Neural crest cell (in vitro differentiated cells): ENCODE measurements at places on chromosomes 11 and 22.

DNA sequence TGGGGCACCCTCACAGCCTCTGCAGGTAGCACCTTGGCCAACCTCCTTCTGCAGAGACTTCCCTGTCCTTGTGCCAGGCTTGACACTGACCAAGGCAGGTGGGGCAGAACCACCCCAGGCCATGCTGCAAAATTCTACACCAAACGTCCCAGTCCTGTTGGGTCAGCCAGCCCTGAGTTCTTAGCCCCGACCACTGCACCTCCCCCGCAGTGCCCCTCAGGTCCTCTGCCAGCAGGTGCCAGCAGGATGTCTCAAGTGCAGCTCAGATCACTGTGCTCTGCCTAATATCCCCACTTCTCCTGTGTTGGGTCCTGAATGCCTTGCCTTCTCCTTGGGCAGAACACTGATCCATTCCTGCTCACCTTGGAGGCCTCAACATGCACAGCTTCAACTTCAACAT, 999.7 kb downstream of the TBC1D22A start:
- DNase-seq = no peak

- no peak for DNase-seq
Observed at GRCh38 chr11:15852179-15852578, 504.2 kb downstream of the SOX6 start.

DNA sequence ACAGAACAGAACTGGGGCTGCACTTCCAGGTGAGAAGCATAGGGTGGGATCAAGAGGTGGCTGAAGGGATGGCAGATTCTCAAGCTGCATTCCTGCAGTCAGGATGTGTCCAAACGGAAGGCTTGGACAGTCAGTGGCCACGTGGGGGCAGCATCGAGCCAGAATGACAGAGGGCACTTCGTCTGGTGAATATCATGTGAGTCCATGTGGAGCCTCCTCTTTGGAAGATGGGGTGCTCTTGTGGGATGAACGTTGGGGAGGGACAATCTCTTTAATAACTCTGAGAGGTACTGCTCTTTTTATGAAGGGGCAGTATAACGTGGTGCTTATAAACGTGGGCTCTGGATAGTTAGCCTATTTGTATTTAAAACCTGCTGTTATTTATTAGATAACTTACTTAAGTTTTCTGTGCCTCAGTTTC, 154.9 kb upstream of the NAV2 start:
- DNase-seq = peak; percentile 89

- DNase-seq = peak; percentile 48
Observed at GRCh38 chr11:57322256-57323166, 2.2 kb downstream of the TNKS1BP1 start.

GRCh38 chr22:43176090-43176489, 10.8 kb downstream of the TTLL12 start:
- DNase-seq = no peak

DNA sequence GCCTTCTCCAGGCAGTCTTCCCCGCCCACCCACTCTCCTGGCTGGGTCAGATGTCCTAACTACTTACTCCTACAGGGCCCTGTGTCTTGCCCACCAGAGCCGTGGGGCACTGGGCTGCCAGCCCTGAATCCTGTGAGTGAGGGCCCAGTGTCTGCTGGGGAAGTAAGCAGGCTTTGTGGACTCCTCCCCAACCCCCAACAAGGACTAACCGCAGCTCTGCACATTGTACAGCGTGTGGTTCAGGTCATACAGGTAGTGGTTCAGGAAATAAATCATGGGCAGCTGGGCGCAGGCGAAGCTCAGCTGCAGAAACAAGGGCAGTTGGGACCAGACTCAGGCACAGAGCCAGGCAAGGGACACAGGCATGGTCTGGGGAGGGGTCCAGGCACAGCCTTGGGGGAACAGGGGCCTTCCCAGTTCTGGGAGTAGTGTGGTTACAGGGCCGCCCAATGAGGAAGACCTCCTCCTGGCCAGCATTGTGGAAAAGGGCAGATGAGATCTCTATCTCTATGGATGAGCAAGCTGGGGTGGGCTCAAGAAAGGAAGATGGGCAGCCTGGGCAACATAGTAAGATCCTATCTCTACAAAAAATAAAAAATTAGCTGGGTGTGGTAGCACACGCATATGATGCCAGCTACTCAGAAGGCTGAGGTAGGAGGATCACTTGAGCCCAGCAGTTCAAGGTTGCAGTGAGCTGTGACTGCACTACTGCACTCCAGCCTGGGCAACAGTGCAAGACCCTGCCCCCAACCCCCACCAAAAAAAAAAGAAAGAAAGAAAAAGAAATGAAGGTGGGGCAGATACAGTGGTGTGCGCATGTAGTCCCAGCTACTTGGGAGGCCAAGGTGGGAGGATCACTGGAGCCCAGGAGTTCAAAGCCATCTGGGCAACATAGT, 5.5 kb downstream of the UNC93B1 start:
- no peak for DNase-seq

DNA sequence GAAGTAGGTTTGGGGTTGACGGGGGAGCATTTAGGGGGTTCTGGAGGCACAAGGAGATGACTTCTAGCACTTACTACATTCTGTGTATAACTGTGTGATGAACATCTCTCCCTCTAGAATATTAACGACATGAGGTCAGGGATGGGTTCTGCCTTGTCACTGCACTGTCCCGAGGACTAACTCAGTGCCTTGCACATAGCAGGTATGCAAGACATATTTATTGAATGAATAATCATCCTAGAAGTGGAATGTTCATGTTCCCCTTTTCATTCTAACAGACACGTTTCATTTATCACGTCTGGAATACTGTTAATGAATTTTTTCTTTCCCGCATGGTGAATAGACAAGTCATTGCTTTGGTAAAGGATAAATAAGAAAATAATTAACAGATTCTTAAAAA, 12.6 kb downstream of the SYT13 start:
- DNase-seq = no peak

DNA sequence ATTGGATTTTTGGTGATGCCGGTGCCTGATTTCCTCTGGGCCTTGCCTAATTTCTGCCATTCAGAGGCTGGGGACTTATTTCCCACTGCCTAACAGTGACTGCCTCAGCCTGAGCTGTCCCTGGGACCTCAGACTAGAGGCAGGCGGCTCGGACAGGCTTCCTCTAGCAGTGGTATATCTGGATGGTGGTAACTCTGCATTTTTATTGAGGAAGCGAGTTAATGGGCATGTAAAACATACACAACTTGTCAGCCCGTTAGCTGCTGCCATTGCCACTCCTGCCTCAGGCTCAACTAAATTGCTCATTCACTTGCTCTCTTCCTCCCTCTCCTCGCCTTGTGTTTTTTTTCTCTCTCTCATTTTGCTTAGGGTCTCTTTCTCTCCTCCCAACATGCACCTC, 561.6 kb downstream of the BUD13 start:
- no peak for DNase-seq

GRCh38 chr11:102577723-102578122, 47.2 kb upstream of the MMP7 start:
- DNase-seq = no peak

- DNase-seq = no peak
Observed at GRCh38 chr22:49163258-49163959, 664.3 kb downstream of the BRD1 start.

DNA sequence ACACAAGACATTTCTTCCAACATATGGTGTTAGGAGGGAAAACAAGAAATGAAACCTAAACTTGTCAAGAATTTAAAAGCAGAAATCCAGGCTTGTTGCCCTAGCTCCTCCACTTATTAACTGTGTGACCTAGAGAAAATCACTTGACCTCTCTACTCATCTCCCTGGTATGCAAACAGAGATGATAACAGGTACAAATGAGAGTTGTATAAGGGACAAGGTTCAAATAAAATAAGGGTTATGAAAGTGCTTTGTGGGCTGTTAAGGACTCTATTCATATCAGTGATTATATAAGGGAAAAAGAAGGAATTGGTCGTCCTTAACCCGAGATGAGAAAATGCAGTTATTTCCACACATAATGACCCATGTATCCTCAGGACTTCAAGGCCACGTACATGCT, 372.7 kb upstream of the TENM4 start:
- DNase-seq = no peak

- no peak for DNase-seq
Observed at GRCh38 chr11:94379613-94380012, 21.6 kb downstream of the GPR83 start.

DNA sequence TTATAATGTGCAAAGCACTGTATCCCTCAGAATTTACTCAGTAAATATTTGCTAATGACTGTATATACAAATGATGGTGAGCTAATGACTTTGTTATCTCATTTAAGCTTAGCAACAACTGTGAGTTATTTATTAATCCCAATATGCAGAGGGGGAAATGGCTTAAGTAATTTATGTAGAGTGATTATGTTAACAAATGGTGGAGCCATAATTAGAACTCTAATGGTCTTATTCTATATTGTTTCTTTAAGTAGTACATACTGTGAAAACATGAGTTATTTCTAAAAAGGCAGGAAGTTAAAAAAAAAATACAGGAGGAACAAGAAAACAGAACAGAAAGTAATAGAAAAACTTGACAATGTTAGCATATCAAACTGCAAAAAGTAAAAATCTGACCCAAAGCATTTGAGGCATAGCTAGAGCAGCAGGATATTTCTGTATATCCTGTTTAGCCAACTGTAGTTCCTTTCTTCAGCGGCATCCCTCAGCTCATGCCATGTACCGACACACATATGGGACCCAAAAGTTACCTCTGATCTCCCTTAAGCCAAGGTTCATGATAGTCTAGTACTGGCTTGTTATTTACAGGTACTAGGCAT, 94.2 kb downstream of the FCHSD2 start:
- DNase-seq = no peak

DNA sequence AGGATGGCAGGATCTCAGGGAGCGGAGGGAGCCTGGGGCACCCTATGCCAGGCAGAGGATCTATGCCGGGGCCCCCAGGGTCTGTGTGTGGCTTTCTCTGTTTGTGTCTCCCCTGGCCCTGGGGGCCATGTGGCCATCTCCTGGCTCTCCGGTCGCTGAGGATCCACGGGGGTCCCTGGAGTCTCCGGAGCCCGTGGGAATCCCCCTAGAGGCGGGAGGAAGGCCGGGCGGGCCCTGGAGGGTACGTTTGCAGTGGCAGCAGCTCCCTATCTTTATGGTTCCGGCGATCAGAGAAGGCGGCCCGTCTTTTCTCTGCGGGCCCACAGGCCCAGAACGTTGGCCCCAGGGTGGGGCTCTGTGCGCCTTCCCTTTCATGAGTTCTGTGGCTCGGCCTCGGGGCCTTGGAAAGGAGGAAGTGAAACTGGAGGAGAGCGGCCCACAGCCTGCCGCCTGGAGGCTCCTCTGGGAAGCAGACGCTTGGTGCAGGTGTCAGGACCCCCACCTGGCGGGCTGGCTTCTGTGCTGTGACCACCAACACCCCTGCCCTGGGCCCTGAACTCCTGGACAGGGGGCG, 82.1 kb downstream of the KCNQ1 start:
- DNase-seq = no peak

DNA sequence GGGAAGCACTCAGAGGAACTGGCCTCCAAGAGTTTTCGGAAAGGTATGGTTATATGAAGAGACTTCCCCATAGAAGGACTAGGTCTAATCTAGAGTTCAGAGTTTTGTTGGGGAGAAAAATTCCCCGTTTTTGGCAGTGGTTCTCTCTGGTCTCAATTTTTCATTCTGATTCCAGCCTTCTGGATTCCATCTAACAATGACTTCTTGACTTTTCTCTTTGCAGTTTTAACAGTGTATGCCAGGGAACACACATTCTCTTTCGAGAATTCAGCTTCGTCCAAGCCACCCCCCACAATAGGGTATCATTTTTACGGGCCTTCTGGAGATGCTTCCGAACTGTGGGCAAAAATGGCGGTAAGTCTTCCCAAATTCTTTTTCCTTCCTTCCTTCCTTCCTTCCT, 115.6 kb downstream of the CSTPP1 start:
- DNase-seq = no peak

GRCh38 chr22:48605856-48606481, 1221.7 kb downstream of the BRD1 start:
- no peak for DNase-seq

DNA sequence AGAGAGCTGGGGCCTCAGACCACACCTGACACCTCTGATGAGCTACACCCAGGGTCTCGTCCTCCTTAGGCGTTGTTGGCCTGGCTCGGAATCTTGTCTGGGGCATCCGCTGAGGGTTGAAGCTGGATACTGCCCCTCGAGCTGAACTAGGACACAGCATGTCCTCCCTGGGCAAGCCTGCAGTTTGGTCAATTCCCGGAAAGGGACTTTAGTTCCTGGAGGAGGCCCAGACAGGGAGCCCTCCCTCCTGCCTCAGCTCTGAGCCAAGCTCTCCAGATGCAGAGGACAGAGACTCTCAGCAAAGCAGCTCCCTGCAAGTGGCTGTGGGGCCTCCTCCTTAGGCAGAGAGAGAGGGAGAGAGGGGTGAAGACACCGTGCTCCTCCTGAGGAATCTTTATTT, 4.9 kb downstream of the APOL3 start:
- no peak for DNase-seq

GRCh38 chr11:44589301-44589700, 23.8 kb downstream of the CD82 start:
- no peak for DNase-seq

GRCh38 chr11:118380571-118380970, 20.8 kb upstream of the ATP5MG start:
- no peak for DNase-seq

- no peak for DNase-seq
Observed at GRCh38 chr22:19385221-19385906, 46.2 kb downstream of the HIRA start.

GRCh38 chr11:67438158-67438902, 848 bp upstream of the PTPRCAP start:
- DNase-seq = no peak

DNA sequence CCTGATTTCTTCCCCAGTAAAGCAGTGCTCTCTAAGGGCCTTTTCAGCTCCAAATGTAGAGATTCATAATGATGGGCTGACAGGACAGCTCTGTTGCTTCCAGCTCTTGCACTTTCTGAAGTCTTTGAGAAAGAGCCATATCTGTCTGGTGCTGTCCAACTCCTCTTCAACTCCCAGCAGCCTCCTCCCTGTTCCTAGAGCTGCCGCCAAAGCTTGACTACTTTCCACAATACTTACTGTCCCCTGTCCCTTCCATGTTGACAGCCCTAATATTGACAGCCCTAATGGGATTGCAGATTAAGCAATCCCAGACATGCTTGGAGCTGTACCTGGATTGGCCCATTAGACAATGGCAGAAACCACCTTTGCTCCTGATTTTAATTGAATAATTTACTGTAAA, 29.6 kb downstream of the INSC start:
- no peak for DNase-seq

DNA sequence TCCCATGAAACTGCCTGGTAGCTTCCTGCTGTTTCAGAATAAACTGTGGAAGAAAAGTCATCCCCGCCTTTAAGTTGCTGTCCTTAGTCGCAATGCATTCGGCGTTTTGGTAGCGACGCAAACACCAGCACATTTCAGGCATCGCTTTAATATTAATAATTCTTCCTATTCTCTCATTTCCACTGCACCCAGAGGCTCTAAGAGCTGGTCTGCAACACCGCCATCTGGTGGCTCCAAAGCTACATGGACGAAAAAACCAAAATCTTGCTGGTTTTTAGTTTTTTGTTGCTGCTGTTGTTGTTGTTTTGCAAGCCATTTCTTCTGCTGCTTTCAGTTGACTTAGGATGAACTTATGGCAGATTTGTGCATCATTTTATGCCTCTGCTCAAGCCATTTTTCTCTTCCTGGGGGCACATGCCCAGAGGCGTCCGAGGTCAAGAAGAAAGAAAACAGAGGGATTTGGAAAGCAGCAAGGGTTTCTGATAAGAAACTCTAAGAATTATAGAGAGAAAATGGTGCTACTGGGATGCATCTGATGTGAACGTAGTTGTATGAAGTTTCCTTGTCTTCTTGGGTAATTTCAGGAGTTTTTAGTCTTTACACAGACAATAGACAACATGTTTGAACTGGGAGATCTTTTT, 345.4 kb upstream of the KIRREL3 start:
- DNase-seq = peak; percentile 36
